ENCODE measurements at places on chromosomes 5 and 9. TPM values are rescaled to one million over a fixed set of nuclear protein-coding genes. Genes with fewer than 3 reads are reported as not detected.

Gene PHF24
- polyA plus RNA-seq: not detected

Gene DAB2IP
- 21.4 TPM for polyA plus RNA-seq

Gene WWC1
- polyA plus RNA-seq: 15.2 TPM

Gene FAM169A
- 3.3 TPM for polyA plus RNA-seq

Gene SMC2
- polyA plus RNA-seq: 4.3 TPM

Gene SLC22A4
- 3.8 TPM for polyA plus RNA-seq

Gene PLAC8L1
- 0.55 TPM for polyA plus RNA-seq

Gene PCDHA12
- 0.54 TPM for polyA plus RNA-seq

Gene STING1
- polyA plus RNA-seq: 98.4 TPM

Gene ACOT12
- polyA plus RNA-seq: 0.19 TPM

Gene AK8
- polyA plus RNA-seq: 0.77 TPM

Gene SLC35D2
- polyA plus RNA-seq: 26.1 TPM

Gene STKLD1
- 2.5 TPM for polyA plus RNA-seq

Gene MARCOL
- polyA plus RNA-seq: not detected

Gene LIFR
- 5.0 TPM for polyA plus RNA-seq

Gene SCGB3A2
- polyA plus RNA-seq: not detected

Gene C5orf15
- 81.0 TPM for polyA plus RNA-seq

Gene CA9
- 0.99 TPM for polyA plus RNA-seq

Gene ENC1
- polyA plus RNA-seq: 23.9 TPM

Gene CENPK
- polyA plus RNA-seq: 5.4 TPM

Gene PPP3R2
- not detected for polyA plus RNA-seq

Gene TERT
- polyA plus RNA-seq: 1.8 TPM

Gene SPATA31C1
- not detected for polyA plus RNA-seq

Gene USP20
- 17.7 TPM for polyA plus RNA-seq

Gene C9orf43
- polyA plus RNA-seq: 0.47 TPM

Gene LRRTM2
- polyA plus RNA-seq: 0.38 TPM

Gene DMGDH
- polyA plus RNA-seq: 0.56 TPM

Gene NDOR1
- 8.6 TPM for polyA plus RNA-seq

Gene PCDHA9
- 0.02 TPM for polyA plus RNA-seq

Gene DCANP1
- polyA plus RNA-seq: not detected

Gene DEPDC1B
- polyA plus RNA-seq: 4.2 TPM

Gene SLC34A1
- 0.03 TPM for polyA plus RNA-seq

Gene CDH12
- not detected for polyA plus RNA-seq

Gene STPG3
- not detected for polyA plus RNA-seq

Gene HAVCR2
- 0.12 TPM for polyA plus RNA-seq

Gene TTC33
- polyA plus RNA-seq: 3.3 TPM

Gene GRXCR2
- polyA plus RNA-seq: not detected

Gene TICAM2
- polyA plus RNA-seq: not detected

Gene KCNMB1
- not detected for polyA plus RNA-seq

Gene ITK
- not detected for polyA plus RNA-seq

Gene ZNF462
- polyA plus RNA-seq: 5.5 TPM

Gene AMBP
- polyA plus RNA-seq: 0.18 TPM

Gene NME5
- polyA plus RNA-seq: 4.1 TPM

Gene GABRA6
- 0.10 TPM for polyA plus RNA-seq

Gene CER1
- not detected for polyA plus RNA-seq

Gene SV2C
- 0.05 TPM for polyA plus RNA-seq

Gene SHISAL2B
- polyA plus RNA-seq: not detected

Gene SLC9A3
- polyA plus RNA-seq: 1.9 TPM

Gene BICD2
- 18.7 TPM for polyA plus RNA-seq

Gene PCDHB14
- 10.6 TPM for polyA plus RNA-seq

Gene CKMT2
- not detected for polyA plus RNA-seq

Gene RNF145
- polyA plus RNA-seq: 36.1 TPM

Gene ZDHHC11B
- not detected for polyA plus RNA-seq

Gene HMHB1
- not detected for polyA plus RNA-seq

Gene GGTA1
- polyA plus RNA-seq: 0.03 TPM

Gene IL4
- not detected for polyA plus RNA-seq

Gene SVEP1
- 0.11 TPM for polyA plus RNA-seq

Gene MAN2A1
- 24.2 TPM for polyA plus RNA-seq
